ENCODE measurements at places on chromosomes 4 and X.

DNA sequence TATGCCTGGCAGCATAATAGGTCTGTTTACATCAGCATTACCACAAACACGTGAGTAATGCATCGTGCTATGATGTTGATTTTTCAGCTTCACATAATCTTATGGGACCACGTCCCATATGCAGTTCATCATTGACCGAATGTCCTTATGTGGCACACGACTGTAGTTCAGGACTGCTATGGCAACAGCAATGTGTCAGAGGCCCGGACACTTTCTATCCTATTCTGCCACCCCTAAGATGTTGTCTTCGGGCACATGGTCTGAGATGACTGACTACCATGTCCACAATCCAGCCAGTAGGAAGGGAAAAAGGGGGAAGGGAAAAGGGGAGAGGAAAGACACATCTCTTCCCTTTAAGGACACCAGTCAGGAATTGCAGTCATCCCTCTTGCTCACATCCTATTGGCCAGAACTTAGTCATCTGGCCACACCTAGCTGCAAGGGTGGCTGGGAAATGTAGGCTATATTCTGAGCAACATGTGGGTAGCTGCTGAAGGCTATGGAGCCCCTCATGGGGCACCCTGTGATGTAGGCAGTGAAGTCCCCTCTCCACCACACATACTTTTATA is 196.0 kb upstream of the RBPJ start:
- no peak for DNase-seq

DNA sequence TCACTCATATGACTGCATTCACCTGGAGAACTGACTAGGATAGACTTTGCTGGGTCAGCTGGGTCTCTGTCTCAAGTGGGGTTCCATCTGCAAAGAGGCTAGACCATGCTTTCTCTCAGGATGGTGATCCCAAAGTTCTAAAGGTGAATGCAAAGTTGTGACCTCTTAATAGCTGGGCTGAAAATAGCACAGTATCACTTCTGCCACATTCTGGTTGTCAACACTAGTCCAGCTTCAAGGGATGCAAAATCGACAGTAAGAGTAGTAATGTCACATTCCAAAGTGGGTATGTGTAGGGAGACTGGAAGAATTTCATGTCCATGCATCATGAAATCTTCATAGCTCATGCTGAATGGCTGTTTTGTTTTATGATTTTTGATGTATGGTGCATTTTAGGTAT is 414.6 kb downstream of the PCDH7 start:
- no peak for DNase-seq

DNA sequence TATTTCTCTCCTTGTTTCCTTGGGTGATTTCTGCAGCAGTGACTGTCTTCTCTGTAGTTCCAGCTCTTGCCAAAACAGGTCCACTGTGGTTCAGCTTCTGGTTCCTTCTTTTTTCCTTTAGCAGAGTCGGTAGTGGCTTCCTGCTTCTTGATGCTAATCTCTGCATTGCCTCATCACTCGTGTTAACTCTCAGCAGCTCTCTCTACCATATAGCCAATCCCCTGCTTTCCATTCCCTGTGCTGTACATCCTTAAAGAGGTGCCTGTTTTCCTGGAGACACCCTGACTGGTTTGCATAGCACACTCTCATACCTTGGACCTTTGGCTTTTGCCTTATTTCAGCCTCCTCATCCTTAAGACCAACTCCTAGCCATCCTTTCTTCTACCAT is 191.2 kb upstream of the LNX1 start:
- DNase-seq, result no peak

GRCh38 chr4:125316401-125316790 is 1.6 kb downstream of the FAT4 start:
- no peak for DNase-seq

- no peak for DNase-seq
These were observed 141.6 kb downstream of the AASDH start for GRCh38 chr4:56245547-56246232.

DNA sequence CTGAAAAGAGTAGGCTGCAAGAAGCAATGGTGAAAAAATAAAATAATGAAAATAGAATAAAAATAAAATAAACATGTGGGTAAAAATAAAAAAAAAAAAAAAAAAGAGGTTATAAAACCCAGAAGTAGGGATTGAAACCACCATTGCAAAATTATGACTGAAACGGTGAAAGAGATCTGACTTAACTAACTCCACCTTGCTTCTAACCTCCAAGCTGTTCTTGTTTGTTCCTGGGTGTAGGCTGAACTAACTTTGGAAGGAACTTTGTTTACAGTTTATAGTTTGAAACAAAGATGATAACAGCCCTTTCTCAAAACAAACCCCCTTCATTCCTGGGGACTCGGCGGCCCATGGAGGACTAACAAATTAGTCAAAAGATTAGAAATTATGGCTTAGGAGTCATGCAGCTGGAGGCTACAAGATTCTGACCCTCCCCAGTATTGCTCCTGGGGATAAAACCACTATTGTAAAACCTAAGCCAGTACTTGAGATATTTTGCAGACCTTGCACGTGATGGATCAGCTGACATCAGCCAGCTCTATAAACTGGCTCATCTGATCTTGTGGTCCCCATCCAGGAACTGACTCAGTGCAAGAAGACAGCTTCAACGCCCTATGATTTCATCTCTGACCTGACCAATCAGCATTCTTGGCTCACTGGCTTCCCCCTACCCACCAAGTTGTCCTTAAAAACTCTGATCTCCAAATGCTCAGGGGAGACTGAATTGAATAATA is 30.4 kb downstream of the DDX60L start:
- no peak for DNase-seq

GRCh38 chr4:98833384-98833783 is 95.5 kb downstream of the EIF4E start:
- no peak for DNase-seq

- DNase-seq, result no peak
These were observed 282.4 kb downstream of the FSTL5 start for GRCh38 chr4:161881370-161881769.

DNA sequence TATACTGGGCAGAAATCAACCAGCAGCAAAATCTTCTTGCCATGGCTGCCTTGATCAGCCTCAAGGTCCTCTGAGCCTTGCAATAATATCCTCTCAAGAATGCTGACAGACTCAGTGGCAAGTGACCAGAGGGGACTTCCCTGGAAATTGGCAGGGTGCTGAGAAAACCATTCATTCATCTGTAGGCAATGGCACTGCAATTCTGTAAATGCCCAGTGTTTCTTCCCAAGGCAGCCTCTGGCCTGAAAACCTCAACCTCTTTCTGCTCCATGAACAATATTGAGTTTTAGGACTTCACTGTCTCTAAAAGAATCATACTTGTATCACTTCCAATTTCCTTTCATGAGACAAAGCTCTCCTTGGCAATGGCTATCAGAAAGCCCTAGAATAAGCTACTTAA is 754.3 kb upstream of the TENM3 start:
- no peak for DNase-seq

DNA sequence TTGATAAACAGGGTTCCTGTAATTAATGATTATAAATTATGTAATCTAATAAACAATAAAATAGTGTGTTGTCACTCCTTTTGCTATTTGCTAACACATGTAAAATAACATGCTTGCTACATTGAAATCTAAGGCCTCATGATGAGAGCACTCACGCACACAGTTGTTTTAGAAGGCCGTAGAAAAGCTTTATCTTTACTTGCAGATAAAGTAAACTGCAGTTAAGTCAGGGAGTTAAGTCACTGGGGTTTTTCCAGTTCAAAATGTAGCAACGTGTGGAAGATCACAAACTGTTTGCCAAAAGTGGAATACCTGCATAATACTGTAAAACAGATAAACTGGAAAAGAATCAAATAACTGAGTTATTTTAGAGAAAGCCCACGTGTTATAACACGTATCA is 187.3 kb upstream of the PACRGL start:
- no peak for DNase-seq

- DNase-seq, result no peak
These were observed 66.6 kb downstream of the FBXO8 start for GRCh38 chr4:174216799-174217272.

DNA sequence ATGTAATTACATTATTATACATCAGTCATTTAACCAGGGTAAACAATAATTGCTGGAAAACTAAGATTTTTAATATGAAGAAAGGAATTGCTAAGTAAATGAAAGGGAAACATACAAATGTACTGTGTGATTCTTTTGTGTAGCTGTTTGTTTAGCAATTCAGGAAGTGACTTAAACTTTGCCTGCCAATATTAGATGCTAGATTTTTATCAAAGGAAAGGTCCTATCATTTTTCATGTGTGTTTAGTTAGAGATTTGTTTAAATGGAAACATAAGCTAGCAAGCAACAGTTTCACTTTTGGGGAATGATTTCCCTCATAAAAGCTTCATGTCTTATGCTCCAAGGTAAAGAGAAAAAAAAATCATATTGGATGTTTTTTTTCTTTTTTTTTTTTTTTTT is 95.1 kb upstream of the LIMCH1 start:
- no peak for DNase-seq

DNA sequence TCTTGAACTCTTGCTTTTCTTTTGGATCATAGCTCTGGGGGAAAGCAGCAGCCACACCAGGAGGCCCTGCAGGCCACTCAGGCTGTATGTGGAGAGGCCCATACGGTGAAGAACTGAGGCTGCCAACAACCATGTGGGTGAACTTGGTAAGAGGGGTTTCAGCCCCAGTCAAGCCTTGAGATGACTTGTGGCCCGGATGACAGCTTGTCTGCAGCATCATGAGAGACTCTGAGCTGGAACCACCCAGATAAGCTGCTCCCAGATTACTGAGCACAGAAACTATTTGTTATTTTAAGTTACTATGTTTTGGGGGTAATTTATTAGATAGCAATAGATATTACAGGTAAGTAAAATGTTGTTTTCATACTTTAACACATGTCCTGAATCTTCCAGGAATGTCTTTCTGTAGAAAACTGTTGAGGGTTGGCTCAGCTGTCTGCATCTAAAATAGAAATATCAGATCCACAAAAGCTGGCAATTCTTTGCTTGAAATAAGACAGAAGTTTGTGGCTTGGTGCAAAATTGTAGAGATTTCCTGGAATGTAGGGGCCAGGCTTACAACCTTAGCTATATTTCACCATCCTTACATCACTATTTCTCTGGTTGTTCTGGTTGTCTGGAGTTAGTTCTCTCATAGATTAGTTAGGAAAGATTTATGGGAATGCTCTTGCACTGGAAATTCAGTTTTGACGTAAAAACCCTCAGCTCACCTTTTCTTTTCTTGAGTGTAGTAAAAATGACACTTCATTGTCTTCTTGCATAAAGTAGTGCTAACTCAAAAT is 272.1 kb downstream of the RAPGEF2 start:
- no peak for DNase-seq

GRCh38 chr4:58807843-58808615 is 1697.8 kb upstream of the IGFBP7 start:
- DNase-seq, result no peak
